ENCODE measurements at places on chromosomes 16 and 17.

- DNase-seq, result no peak
These were observed 39.8 kb downstream of the RAB11FIP4 start for GRCh38 chr17:31431098-31431851.

DNA sequence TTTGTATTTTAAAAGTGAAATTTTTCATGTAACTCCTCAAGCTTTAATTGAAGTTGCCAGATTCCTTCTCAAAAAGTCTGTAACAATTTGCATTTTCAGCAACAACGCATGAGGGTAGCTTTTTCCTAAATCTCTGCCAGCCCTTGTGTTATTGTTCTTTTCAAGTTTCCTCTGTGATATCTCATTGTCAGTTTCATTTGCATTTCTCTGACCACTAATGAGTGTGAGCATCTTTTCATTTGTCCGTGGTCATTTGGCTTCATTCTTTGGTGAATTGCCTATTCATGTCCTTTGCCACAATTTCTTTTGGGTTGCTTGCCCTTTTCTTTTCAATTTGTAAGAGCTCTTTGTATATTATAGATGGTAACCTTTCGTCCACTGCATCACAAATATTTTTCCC is 68.0 kb upstream of the NKD1 start:
- no peak for DNase-seq

DNA sequence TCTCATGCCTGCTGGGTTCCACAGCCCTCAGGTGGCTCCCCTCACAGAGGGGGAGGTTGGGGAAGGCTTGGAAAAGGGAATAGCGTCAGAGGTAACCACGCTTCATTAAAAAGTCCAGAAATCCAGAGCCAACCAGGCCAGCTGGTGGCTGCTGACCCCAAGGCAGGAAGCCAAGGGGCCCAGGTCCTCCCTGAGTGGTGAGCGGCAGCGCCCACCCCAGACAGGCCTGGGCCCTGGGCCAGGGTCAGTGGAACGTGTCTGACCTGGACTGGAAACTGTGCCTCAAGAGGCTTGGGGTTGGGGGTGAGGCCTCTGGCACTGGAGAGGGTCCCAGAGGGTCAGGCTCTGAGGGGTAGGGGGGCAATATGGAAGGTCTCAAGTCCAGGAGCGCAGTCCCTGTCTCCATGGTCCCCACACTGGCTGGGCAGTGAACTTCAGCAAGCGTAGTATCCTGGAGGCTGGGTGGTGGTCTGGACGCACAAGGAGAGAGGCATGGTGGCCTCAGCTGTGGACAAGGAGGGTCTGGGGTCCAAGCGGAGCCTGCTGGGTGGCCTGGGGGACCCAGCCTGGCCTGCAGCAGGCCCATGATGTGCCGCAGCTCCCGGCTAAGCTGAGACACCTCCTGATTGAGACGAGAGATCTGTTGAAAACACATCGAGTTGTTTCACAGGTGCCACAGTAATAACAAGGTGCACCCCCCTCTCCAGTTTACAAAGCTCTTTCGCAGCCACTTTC is 5.2 kb upstream of the RAB5C start:
- DNase-seq, result no peak

DNA sequence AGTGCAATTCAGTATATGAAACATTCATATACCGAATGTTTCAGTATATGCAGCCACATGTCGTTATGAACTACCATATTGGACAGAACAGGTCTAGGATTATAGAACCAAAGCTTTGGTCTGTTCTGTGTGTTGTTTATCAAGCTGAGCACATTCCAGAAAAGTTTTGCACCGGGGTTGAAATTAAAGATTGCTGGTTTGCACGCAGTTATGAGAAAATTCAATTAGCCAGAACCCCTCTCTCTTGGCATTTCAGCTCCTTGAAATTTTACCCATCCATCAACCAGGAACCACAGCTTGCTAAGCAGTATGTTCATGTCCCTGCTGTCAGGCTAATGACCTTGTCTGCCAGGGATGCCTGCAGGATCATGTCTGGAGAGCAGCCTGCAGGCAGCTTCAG is 9.5 kb downstream of the KRT32 start:
- DNase-seq, result no peak

- DNase-seq, result no peak
These were observed 9.5 kb downstream of the PROCA1 start for GRCh38 chr17:28702026-28702751.

- no peak for DNase-seq
These were observed 15.7 kb downstream of the CDRT4 start for GRCh38 chr17:15451680-15452079.

- DNase-seq, result no peak
These were observed 39.3 kb upstream of the CCDC182 start for GRCh38 chr17:57784226-57784895.

- DNase-seq, result peak; percentile 47
These were observed 604 bp downstream of the HS3ST3B1 start for GRCh38 chr17:14301279-14302090.

- DNase-seq, result no peak
These were observed 1.6 kb downstream of the ITGAE start for GRCh38 chr17:3799181-3799945.

- no peak for DNase-seq
These were observed 278.9 kb downstream of the SEC14L1 start for GRCh38 chr17:77419547-77420094.

GRCh38 chr17:44966348-44967025 is 1.6 kb downstream of the C1QL1 start:
- no peak for DNase-seq

DNA sequence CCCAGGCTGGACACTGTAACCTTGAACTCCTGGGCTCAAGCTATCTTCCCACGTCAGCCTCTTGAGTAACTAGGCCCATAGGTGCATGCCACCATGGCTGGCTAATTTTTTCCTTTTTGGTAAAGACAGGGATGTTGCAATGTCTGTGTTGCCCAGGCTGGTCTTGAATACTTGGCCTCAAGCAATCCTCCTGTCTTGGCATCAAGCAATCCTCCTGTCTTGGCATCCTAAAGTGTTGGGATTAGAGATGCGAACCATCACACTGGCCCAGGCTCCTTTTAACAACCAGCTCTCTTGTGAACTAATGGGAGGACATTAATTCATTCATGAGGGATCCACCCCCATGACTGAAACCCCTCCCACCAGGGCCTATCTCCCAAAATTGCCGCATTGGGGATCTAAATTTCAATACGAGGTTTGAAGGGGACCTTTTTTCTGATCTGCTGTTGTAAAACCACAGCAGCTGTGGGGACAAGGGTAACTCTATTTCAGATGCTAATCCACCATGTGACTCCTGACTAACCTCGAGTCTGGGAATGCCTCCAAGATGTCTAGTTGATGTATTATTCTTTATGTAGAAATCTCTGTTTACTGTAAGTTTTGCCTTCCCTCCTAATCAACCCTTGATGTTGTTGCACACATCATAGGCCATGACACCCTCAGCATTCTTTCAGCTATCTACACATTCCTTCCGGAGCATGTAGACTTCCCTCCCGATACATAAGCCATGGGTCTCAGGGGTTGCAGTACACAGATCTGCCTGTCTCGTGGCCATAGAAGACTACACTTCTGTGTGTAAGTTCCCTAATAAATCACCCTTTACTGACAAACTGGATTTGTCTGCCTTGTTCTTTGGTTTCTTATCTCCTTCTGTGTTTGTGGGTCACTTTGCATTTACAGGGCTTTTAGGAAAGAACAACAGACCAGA is 37.6 kb downstream of the RNF112 start:
- DNase-seq, result no peak

DNA sequence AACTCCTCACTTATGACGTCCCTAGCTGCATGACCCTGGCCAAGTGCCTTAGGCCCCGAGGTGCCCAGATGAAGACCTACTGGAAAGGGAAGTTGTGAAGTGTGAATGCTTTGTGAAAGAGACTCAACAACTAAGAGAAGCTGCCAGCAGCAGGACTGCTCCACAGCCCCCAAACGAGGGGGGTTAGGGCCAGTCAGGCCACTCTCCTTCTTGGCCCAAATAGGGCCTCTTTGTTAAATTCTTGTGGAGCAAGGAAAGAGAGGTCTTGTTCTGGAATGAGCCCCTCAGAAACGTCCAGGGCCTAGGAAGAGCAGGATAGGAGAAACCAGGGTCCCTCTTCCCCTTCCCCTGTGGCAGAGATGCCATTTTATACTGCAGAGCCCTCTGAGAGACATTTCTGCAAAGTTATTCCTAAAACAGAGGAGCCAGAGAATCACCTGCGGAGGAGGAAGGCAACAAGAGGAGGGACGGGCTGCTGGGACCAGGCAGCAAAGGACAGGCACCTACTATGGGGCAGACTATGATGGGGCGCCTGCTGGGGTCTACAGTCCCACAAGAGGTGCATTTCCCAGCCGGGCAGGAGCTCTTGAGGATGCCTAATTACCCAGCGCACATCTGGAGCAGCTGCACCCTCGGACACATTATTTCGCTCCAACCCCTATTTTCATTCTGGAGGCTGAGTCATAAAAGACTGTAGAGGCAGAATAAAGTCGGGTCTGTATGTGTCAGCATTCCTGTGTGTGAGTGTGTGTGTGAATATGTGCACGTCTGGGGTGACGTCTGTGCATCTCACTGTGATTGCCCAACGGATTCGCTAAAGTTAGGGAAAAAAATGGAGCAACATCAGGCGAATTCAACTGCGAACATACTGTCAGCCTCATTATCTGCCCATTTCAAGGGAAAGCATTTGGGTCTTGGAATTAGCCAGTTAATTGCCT is 11.4 kb upstream of the HOXB9 start:
- DNase-seq, result no peak

DNA sequence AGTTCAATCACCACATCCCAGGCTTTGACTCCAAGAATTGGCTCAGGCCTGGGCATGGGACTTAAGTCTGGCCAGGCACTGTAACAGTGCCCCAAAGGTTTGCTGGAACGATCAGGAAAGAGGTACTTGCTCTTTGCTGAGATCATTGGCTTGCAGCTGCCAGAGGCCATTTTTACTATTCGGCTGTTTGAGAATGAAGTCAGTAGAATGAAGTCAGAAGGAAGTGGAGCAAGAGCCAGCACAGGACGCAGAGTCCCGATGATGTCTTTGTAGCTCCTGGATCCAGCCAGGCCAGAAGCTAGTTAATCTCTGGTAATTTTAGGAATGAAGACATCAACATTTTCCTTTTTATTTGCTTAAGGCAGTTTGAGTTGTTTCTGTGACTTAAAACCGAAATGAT is 195.5 kb downstream of the RAB11FIP4 start:
- DNase-seq, result no peak
